Caki2 (cell line): ENCODE measurements at places on chromosomes 12 and 14. TPM values are rescaled to one million over a fixed set of nuclear protein-coding genes. Genes with fewer than 3 reads are reported as not detected.

The GLT1D1 gene
- 0.07 and 3.6 TPM in 2 replicates for total RNA-seq

DNA sequence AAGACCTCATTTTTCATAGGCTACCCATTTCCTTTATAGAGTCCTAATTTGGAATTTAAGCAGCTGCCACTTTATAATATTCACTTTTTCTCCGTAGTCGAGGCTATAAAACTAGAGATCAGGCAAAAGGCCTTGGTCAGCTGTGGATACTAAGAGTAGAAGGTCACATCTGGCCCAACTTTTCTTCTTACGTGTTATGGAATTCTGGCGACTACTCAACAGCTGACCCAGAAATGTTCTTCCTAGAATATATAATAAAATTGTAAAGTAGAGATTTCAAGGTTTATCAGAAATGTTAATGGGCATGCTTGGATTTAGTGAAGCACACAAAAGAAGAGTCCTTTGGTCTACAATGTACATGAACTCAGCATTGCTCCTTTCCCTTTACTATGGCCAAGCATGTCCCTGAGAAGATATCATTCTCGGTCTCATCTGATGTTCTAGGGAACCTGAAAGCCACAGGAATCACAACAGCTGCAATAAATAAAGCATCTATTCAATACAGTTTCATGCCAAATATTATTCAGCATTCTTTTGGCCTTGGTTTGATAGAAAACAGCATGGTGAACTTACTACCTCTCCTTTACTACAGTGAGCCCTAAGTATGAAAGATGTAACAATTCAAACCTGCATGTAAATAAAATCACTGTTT lies 261.4 kb upstream of the NPAS3 start:
- no peak for DNase-seq

DNA sequence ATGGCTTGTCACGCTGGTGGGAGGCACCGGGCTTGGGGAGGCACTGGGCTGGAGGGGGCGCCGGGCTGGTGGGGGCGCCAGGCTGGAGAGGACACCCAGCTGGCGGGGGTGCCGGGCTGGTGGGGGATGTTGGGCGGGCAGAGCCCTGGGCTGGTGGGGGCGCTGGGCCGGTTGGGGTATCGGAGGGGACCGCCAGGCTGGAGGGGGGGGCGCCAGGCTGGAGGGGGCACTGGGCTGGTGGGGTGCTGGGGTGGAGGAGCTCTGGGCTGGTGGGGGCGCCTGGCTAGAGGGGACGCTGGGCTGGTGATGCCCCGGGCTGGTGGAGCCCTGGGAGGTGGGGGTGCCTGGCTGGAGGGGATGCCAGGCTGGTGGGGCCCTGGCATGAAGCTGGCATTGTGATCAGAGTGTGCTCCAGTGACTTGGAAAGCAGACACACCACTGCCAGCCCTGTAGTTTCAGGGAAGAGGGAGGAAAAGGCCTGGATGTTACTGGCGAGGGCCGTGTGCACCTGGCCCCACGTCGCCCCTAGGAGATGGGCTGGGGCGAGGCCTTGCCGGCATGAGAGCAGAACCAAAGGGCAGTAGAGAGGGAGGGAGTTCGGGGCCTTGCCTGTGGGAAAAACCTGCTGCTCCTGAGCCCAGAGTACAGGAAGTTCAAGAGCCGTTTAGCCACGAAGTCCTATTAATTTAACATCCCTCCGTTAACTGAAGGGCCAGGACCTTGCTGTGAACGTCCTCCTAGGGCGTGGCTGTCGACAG lies 13.1 kb downstream of the TEDC1 start:
- DNase-seq: no peak

- no peak for DNase-seq
Observed at GRCh38 chr12:52216807-52217206, 16.2 kb upstream of the KRT7 start.

The AICDA gene
- total RNA-seq: 0.84 and 27.6 TPM in 2 replicates

The SERPINA4 gene
- total RNA-seq: not detected in 2 replicates

- DNase-seq: no peak
Observed at GRCh38 chr12:43198608-43199007, 353.4 kb downstream of the ADAMTS20 start.

- peak; percentile 69 for DNase-seq
Observed at GRCh38 chr12:52189376-52190174, 2.2 kb downstream of the KRT80 start.

GRCh38 chr12:80412343-80412953 lies 31.6 kb upstream of the PTPRQ start:
- peak; percentile 37 for DNase-seq

GRCh38 chr12:50508414-50508813 lies 3.6 kb downstream of the DIP2B start:
- no peak for DNase-seq

The ASB8 gene
- 14.0 and 20.9 TPM in 2 replicates for total RNA-seq

DNA sequence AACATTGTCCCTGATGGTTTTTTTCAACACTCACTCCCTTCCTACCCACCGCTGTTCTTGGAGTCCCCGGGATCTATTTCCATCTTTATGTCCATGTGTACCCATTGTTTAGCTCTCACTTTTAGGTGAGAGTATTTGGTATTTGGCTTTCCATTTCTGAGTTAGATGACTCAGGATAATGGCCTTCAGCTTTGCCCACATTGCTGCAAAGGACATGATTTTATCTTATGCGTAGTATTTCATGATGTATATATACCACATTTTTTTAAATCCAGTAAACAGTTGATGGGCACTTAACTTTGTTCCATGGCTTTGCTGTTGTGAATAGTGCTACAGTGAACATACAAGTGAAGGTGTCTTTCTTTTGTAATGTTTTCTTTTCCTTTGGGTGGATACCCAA lies 123.5 kb upstream of the KITLG start:
- no peak for DNase-seq

The TRIM9 gene
- 0.41 and 2.3 TPM in 2 replicates for total RNA-seq

- DNase-seq: peak; percentile 16
Observed at GRCh38 chr14:21024585-21025370, at the start of gene NDRG2. TSS of gene NDRG2 (minus strand) at chr14:21025061. CDS start at chr14:21023315, 1,746 bp downstream.

DNA sequence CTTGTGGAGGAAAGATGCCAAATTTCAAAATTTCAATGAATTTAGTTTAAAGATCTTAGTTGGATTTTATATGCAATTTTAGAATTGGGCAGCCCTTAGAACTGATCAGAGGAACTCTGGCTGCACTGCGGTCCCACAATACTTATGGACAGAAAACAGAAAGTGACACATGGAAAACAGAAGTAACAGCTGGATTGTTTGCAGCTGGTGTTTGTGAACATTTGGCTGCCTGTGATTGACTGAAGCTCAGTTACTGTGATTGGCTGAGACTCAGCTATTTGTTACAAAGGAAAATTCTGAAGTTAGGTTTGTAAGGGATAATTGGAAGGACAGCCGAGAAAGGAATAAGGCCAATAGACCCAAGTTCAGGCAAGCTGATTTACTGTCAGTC lies 10.0 kb upstream of the KRT86 start:
- DNase-seq: no peak

GRCh38 chr14:37142835-37143401 lies 29.5 kb downstream of the SLC25A21 start:
- peak; percentile 88 for DNase-seq

GRCh38 chr12:12606781-12607589 lies 4.7 kb upstream of the CREBL2 start:
- DNase-seq: peak; percentile 27

The TAS2R19 gene
- total RNA-seq: not detected in 2 replicates

DNA sequence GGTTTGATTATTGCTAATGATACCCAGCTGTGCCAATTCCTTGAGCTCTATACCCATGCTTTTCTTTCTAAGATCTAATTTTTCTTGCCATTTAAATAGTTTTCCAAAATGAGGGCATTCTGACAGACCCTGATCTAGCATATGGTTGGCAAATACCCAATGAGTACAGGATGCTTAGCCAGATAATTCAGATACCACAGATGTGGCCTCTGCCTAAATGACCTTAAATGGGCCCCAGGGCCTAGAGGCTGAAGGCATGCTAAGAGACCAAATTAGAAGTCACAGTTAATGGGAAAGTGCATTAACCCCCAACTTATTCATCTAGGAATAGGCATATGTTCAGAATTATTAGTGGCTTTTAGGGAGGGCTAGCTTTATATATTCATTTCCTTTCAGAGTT lies 122.3 kb upstream of the CNOT2 start:
- DNase-seq: no peak

- DNase-seq: no peak
Observed at GRCh38 chr12:96187956-96188355, 6.2 kb upstream of the ELK3 start.

DNA sequence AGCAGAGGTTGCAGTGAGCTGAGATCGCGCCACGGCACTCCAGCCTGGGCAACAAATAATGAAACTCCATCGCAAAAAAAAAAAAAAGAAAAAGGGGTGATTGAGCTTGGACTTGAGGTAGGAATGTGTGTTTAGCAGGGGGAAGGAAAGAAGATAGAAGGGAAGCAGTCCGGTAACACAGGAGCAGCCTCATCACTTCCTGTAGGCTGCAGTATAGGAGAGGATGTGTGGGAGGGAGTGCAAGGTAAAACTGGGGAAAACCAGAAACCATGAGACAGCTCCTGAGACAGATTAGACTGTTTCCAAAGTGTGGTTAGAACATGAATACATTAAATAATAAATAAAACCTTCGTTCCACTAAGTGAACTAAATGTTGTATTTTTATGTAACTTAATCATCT lies 49.2 kb downstream of the FGD4 start:
- no peak for DNase-seq

The SLC7A7 gene
- total RNA-seq: 0.38 and 7.7 TPM in 2 replicates

DNA sequence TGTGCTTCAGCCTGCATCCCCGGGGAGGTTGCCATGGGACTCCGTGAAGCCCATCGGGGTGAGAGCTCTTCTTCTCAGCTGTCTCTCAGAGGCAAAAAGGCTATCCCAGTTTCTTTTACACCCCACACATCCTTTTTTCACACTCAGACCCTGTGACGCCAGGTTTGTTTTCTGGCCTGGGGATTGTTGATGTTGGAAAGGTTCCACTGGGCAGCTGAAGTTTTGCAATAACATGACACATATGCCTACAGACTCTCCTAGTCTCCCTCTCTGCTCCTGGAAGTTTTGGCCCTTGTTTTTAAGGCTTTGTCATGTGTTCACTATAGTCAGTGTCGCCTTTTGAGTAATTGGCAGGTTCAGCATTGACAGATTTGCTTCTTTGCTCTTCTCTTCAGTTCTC lies 118.6 kb downstream of the SMOC1 start:
- DNase-seq: peak; percentile 85

The ST8SIA1 gene
- total RNA-seq: not detected in 2 replicates

GRCh38 chr12:117774941-117775775 lies 193.6 kb downstream of the KSR2 start:
- DNase-seq: no peak

The CCDC85C gene
- 21.6 and 28.3 TPM in 2 replicates for total RNA-seq

DNA sequence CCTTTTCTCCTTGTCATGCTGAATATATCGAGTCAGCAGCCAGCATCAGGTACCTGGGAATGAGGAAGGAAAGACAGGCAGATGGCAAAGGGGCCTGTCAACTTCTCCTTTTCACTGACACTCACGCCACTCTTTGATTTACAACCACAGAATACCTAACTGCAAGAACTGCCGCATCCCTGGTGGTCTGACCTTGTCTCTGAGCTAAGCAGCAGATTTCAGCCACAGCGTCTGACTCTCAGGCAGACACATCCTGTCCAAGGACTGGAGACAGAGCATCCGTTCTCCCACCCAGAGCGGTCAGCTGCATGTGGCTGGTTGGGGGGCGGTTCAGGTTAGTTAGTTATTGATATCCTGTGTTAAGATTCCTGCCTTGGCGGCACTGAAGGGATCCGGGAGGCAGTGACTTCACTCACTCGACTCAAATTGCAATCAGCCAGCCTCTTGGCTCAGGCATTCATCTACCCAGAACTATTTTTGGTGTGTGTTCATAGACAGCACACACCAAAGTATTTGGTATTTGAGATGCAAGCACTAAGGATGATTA lies 11.2 kb upstream of the MAP1LC3B2 start:
- DNase-seq: peak; percentile 94

The LRP1-AS gene
- total RNA-seq: not detected in 2 replicates

GRCh38 chr12:77179515-77179914 lies 114.1 kb upstream of the E2F7 start:
- no peak for DNase-seq

The CLEC6A gene
- not detected in 2 replicates for total RNA-seq
